Stimulated activated CD4-positive, alpha-beta T cell treated with anti-CD3 and anti-CD28 coated beads, Interleukin-2, amount 100 ng/mL, for 24 hours (primary cell): ENCODE measurements at places on chromosomes 11 and 22.

DNA sequence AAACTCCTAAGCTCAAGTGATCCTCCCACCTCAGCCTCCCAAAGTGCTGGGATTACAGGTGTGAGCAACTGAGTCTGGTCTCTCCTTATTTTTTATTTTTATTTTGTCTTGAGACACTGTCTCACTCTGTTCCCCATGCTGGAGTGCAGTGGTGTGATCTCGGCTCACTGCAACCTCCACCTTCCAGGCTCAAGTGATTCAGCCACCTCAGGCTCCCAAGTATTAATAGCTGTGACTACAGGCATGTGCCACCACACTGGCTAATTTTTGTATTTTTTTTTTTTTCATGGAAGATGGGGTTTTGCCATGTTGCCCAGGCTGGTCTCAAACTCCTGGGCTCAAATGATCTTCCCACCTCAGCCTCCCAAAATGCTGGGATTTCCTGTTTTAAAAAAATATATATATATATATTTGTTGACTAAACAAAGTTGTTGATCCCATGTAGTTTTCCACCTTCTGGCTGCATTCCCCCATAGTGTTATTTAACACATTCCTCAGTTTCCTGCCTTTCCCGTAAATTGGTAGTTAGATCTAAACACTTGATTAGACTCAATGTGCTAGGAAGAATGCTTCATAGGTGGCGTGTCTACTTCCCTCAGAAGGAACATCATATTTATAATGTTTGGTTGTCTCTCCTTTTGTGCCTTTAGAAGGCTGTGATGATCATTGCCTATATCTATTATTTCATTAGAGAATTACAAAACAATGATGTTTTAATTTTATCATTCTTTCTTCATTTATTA, 38.8 kb downstream of the LRRC32 start:
- DNase-seq = no peak

DNA sequence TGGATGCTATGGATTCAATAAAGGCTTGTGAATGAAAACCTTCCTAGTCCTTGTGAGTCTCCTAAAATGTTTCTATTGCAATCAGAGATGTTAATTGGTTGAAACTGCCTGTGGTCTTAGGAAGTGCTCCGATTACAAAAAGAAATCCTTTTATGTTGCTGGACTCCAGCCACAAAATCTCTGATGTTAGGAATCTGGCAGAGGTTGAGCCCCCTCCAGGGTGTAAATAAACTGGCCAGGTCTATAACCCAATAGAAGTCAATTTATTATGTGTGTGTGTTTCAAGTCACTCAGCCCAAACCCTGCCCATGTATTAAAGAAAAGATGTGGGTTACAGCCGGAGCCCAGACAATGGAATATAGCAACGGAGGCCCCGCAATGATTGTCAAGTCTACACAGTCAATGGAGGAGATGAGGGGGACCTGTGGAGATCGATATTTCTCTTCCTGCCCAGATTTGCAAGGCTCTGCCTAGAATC, 218.1 kb upstream of the SORL1-AS1 start:
- DNase-seq = no peak

GRCh38 chr11:3838504-3838903, 2.3 kb downstream of the RHOG start:
- no peak for DNase-seq

DNA sequence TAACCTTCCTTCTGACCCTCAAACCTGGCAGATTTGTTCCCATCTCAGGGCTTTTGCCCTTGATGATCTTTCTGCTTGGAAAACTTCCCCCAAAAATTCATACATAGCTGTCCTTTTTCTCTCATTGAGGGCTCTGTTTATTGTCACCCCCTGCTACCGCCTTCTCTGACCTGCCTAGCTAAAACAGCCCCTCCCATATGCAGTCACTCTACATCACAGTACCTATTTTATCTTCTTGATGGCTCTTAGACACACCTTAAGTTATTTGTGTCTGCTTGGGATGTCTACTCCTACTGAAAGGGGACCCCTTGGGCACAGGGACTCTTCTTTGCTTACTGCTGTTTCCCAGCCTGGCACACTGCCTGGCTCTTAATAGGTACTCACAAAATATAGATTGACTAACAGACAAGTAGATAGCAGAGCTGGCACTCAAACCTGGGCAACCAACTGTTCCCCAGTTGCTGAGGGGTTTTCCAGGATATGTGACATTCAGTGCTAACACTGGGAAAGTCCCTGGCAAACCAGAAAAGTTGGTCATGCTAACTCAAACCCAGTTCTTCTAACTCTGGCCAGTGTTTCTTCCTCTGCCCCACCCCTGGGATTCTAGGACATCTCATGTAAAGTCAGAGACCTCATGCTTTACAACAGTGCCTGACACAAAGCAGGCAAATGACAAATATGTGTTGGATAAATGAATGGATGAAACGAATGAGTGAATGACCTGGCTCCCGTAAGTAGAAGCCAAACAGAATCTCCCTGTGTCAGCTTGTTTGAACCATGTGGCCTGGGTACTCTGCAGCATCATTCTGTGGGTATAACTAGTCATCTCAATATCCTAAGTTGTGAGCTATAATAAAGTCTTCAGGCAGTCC, 19.8 kb upstream of the FJX1 start:
- DNase-seq = no peak

DNA sequence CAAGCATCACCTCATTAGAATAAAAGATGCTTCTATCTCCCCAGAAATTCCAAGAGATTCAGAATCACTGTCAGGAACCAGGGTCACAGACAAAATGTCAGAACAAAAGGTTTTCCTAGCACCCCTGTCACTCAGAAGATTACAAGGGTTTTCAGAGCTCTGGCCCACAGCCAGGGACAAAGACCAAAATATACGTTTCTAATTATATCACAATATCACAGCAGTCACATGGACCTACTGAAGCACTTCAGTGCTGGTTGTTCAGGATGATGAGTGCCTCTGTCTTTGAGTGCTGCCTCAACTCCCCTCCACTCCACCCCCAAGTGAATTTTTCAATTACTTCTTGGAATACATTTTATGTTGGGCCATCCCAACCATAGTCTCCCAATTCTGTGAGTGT, 21.9 kb upstream of the RTL6 start:
- DNase-seq = no peak

GRCh38 chr11:117239295-117239694, 6.8 kb downstream of the RNF214 start:
- no peak for DNase-seq

GRCh38 chr11:1546077-1546535, 26.0 kb downstream of the DUSP8 start:
- no peak for DNase-seq

DNA sequence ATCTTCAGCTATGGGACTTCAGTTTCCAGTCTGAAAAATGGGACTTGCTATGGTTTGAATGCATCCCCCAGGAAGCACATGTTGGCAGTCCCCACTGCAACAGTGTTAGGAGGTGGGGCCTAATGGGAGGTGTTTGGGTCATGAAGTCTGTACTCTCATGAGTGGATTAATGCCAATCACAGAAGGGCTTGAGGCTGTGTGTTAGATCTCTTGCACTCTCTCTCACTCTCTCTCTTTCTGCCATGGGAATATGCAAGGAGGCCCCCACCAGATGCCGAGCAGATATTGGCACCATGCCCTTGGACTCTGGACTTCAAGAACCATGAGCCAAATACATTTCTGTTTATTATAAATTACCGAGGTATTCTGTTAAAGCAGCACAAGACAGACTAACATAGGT, 7.8 kb upstream of the AP1B1 start:
- no peak for DNase-seq

DNA sequence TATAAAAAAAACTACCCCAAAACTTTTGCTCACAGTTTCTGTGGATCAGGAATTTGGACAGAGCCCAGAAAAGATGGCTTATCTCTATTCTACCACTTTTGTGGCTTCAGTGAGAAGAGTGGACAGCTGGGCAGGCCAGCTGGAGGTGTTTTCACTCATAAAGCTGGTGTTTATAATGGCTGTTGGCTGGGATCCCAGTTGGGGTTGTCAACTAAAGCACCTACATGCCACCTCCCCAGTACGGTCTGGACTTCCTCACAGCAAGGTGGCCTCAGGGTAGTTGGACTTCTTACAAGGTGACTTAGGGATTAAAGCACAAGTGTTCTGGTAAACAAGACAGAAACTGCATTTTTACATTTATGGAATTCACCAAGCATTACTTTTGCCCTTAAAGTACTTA, 171.0 kb downstream of the NELL1 start:
- no peak for DNase-seq

DNA sequence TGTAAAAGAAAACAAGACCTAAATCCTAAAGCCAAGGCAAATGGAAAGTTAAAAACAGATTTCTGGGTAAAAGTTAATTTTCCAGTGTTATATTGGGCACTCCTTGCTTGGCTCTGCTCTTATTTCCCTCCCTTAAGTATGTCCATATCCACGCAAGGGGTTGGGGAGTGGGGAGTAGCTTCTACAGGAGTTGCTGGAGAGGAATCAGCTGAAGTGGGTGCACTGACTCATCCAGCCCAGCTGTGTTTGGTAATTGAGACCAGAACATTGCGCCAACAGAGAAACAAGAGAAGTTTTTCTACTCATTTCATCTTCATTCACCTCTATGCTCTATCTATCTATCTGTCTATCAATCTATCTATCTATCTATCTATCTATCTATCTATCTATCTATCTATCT, 298.4 kb upstream of the PDGFD start:
- no peak for DNase-seq

GRCh38 chr22:22406445-22407027, 102.0 kb downstream of the ZNF280B start:
- no peak for DNase-seq

DNA sequence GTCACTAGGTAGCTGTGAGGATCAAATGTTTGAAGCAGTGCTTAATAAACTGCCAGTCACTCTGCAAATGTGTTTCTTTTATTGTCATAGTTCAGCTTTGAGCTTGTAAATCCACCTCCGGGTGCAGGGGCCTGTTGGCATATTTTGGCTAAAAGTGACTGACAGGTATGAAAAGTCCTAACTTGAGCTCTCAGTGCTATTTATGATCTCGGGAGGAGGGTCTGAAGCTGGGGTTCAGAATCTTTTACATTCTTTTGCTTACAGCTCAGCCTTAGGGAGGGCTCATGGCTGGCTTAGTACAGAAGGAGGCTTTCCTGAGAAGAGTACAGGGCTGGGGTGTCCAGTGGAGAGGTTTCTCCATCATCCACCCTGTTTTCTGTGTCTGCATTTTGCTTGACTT, 1.5 kb downstream of the ASPHD2 start:
- no peak for DNase-seq

GRCh38 chr11:131219646-131220045, 150.8 kb upstream of the NTM start:
- no peak for DNase-seq

- DNase-seq = no peak
Observed at GRCh38 chr22:27194096-27194748, 536.8 kb downstream of the MIAT start.

GRCh38 chr11:18676803-18677202, 21.8 kb upstream of the TMEM86A start:
- no peak for DNase-seq

GRCh38 chr11:11107076-11107723, 245.8 kb downstream of the CSNK2A3 start:
- no peak for DNase-seq

GRCh38 chr11:74949753-74950137, 679 bp downstream of the SPCS2 start:
- no peak for DNase-seq

GRCh38 chr11:98862169-98862568, 158.6 kb upstream of the CNTN5 start:
- no peak for DNase-seq

- no peak for DNase-seq
Observed at GRCh38 chr11:65559535-65559934, 1.4 kb upstream of the LTBP3 start.

GRCh38 chr11:92946707-92947106, 22.7 kb upstream of the MTNR1B start:
- DNase-seq = no peak

- DNase-seq = no peak
Observed at GRCh38 chr11:110720431-110721275, 8.4 kb upstream of the ARHGAP20 start.

- no peak for DNase-seq
Observed at GRCh38 chr11:13927481-13927880, 35.0 kb upstream of the SPON1 start.

- no peak for DNase-seq
Observed at GRCh38 chr22:47851586-47851985, 1089.1 kb downstream of the TBC1D22A start.

DNA sequence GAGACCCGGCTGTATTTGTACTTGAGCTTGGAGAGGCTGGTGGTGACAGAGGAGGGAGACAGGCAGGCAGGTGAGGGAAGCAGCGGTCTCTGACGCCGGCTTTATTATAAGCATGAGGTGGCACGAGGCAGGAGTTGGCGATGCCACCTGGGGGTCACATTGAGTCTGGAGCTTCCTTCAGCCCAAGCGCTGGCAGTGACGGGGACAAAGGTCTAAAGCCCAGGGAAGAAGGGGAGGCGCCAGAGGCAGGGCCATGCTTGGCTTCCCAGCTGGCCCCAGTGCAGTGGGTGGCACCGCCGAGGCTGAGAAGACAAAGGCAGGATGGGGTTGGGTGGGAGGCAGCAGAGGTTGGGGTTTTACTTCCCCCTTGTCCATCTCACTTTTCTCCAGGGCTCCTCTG, 4.5 kb downstream of the FXYD2 start:
- DNase-seq = no peak

GRCh38 chr11:30381879-30382278, 59.0 kb downstream of the ARL14EP start:
- no peak for DNase-seq

DNA sequence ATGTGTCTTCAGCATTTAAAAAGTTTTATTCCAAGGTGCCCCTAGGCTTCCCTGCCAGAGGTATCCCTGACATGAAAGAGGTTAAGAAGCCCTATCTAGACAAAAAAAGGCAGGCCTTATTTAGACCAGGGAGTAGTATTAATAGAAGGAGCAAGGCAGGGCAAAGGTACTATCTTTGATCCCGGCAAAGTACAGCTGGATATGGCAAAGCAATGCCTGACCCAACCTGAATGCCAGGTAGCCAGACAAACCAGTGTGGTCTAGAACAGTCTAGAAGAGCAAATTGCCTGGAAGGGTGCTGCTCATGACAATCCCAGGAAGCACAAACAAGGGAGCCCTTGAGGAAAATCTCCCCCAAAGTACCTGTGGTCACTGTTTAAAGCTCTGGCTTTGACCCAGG, 62.6 kb upstream of the SYT13 start:
- no peak for DNase-seq

DNA sequence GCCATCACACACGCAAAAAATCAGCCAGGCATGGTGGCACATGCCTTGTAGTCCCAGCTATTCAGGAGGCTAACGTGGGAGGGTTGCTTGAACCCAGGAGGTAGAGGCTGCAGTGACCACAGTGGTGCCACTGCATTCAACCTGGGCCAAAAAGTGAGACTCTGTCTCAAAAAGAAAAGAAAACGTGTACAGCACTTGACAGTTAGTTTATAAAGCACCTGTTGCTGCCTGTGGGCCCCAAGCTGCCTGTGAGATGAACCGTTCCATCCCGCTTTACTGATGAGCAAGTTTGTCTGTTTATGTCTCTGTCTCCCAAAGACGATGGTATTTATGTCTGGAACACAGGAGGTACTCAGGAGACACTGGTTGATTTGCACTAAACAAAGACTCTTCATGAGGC, 1.5 kb upstream of the PRR5 start:
- DNase-seq = no peak
